ENCODE measurements at places on chromosomes 3 and 15. TPM values are rescaled to one million over a fixed set of nuclear protein-coding genes. Genes with fewer than 3 reads are reported as not detected.

Gene CPLX3
- total RNA-seq: not detected

Gene C3orf85
- not detected for total RNA-seq

Gene SPINK8
- total RNA-seq: not detected

Gene CCDC191
- 0.83 TPM for total RNA-seq

Gene PLIN1
- under 0.01 TPM for total RNA-seq

Gene SYNPR
- not detected for total RNA-seq

Gene IQCF2
- not detected for total RNA-seq

Gene SLC6A1
- total RNA-seq: not detected

Gene NANOGP8
- not detected for total RNA-seq

Gene GPR149
- not detected for total RNA-seq

Gene BCHE
- 1.6 TPM for total RNA-seq

Gene CCDC174
- total RNA-seq: 6.9 TPM

Gene PTX3
- 96.7 TPM for total RNA-seq

Gene SUCLG2
- total RNA-seq: 34.6 TPM

Measured in IMR-90 (cell line).